ENCODE measurements at places on chromosomes 13 and 19. TPM values are rescaled to one million over a fixed set of nuclear protein-coding genes. Genes with fewer than 3 reads are reported as not detected.

Gene CYP4F12
- 8.8 TPM for total RNA-seq

Gene NKPD1
- 1.3 TPM for total RNA-seq

- no peak for DNase-seq
Measured at GRCh38 chr19:4911786-4912672, 2.7 kb downstream of the UHRF1 start.

DNA sequence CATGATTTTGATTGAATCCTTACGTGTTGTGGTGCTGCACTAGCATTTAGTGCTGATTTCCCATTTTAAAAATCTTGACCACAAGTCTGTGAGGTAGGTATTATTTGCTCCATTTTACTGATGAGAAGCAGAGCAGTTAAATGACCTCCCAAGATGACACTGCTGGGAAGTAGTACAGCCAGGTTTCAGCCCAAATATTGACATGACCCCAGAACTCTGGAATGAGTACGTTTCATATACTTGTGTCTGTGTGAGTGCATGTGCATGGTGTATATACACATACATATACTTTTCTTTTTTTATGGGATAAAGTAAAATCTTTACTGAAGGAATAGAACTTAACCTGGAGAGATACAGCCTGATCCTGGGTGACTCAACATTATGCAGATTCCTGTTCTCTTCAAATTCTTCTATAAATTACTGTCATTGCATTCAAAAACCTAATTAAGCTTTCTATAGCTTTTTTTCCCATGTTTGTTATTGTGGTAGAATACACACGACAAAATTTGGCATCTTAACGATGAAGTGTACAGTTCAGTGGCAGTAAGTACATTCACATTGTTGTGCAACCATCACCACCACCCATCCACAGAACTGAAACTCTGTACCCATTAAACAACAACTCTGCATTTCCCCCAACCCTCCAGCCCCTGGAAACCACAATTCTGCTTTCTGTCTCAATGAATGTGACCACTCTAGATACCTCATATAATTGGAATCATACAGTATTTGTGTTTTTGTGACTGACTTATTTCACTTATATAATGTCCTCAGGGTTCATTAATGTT lies 311.9 kb downstream of the MTUS2 start:
- no peak for DNase-seq

- no peak for DNase-seq
Measured at GRCh38 chr13:57932061-57932460, 300.5 kb downstream of the PCDH17 start.

DNA sequence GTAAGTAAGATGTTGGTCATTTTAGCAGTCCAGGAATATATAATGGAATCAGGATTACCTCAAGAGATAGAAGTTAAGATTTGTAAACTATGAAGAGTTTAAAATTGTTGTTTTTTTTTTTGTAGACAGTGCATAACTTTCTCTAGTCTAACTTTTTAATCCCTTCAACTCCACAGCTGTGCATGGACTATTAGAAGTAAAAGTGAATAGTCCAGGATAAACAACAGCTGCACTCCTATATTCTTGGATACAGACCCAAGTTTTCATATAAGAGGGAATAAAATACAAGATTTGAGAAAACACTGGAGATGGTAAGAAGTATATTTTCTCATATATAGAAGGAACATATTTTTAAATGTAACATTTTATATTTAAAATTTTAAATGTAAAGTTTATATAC lies 1509.9 kb downstream of the SLITRK5 start:
- no peak for DNase-seq

- no peak for DNase-seq
Measured at GRCh38 chr13:107139006-107139405, 571.1 kb upstream of the ARGLU1 start.

GRCh38 chr13:83666141-83666540 lies 216.1 kb downstream of the SLITRK1 start:
- DNase-seq: no peak

- DNase-seq: no peak
Measured at GRCh38 chr13:27353708-27354107, 70.7 kb upstream of the GTF3A start.

DNA sequence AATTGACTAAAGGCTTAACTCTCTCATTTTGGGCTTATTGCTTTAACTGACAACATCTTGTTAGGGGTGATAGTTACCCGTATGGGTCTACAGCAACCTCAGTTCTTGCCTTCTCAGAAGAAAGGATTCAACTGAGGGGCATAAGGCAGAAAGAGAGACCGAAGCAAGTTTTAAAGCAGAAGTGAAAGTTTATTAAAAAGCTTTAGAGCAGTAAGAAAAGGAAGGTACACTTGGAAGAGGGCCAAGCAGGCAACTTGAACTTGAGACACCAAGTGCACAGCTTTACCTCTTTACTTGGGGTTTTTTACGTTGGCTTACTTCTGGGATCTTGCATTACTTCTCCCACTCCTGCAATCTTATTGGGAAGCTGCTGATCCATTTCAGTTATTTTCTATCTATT lies 246.9 kb upstream of the PRR20A start:
- no peak for DNase-seq
